Lower lobe of right lung (tissue), 2 donors: ENCODE measurements at places on chromosomes 5 and 9. TPM values are rescaled to one million over a fixed set of nuclear protein-coding genes. Genes with fewer than 3 reads are reported as not detected.

The ZNF454 gene
- 2.6 TPM for total RNA-seq

The TNPO1 gene
- 100 TPM for total RNA-seq

The C5orf58 gene
- total RNA-seq, result not detected

The LHX2 gene
- not detected for total RNA-seq

The SV2C gene
- 0.32 TPM for total RNA-seq

The IFNA14 gene
- not detected for total RNA-seq

The CCL28 gene
- 7.7 TPM for total RNA-seq

The CARD9 gene
- total RNA-seq, result 15.0 TPM

The BARHL1 gene
- not detected for total RNA-seq

The CCIN gene
- 0.18 TPM for total RNA-seq

The MOB3B gene
- total RNA-seq, result 22.7 TPM

The CARTPT gene
- total RNA-seq, result not detected

The CMYA5 gene
- 2.0 TPM for total RNA-seq

The IL17B gene
- total RNA-seq, result not detected

The GRAMD2B gene
- total RNA-seq, result 13.7 TPM

The FBXL17 gene
- 17.1 TPM for total RNA-seq

The AP3S1 gene
- 69.4 TPM for total RNA-seq

The RAD50 gene
- 33.2 TPM for total RNA-seq

The PCDHGB6 gene
- total RNA-seq, result 7.7 TPM

The PDE6A gene
- not detected for total RNA-seq

The ZFP62 gene
- total RNA-seq, result 28.3 TPM

The CBY3 gene
- not detected for total RNA-seq

The GPR151 gene
- total RNA-seq, result not detected

The ANKRD34B gene
- total RNA-seq, result 0.30 TPM

The PCDHAC1 gene
- 3.1 TPM for total RNA-seq

The PCDHB9 gene
- 3.0 TPM for total RNA-seq
